Testis (tissue), 5 donors: ENCODE measurements at places on chromosomes 12 and 14.

- DNase-seq = no peak
These were observed 3.9 kb downstream of the AJUBA start for GRCh38 chr14:22978487-22978837.

DNA sequence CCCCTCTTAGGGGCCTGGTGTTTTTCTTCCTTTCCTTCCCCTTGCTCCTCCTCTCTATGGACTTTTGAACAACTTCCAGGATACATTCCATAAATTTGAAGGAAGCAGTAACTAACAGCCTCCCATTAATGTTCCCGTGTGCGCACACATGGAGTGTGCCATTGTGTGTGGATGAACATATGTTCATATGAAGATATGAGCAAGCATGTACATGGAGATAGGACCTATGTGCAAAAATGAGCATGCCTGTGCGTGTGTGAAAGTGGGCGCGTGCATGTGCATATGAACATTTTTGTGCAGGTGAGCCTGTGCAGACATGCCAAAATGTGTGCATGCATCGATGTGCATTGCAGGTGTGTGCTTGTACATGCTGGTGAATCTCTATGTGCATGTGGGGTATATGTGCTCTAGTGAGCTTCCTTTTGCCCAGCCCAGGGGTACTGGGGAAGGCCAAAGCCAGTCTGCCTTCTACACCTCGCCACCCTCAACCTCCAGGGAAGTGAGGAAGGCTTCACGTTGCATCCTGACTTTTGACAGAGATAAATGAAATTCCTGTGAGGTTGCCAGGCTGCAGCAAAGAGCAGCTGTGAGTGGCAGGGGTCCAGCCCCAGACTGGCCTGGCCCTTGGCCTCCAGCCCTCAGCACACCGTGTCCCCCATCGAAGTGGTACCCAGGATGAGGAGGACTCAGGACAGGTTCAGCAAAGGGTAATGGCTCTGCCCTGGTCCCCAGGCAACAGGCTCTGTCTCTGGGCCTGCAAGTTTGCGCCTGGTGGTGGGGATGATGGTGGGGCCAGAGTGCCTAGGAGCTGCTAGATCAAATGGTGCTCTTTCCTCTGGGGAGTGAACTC, 21.1 kb upstream of the PGF start:
- no peak for DNase-seq

- DNase-seq = no peak
These were observed 354.9 kb downstream of the TMEM121 start for GRCh38 chr14:105881021-105881930.

DNA sequence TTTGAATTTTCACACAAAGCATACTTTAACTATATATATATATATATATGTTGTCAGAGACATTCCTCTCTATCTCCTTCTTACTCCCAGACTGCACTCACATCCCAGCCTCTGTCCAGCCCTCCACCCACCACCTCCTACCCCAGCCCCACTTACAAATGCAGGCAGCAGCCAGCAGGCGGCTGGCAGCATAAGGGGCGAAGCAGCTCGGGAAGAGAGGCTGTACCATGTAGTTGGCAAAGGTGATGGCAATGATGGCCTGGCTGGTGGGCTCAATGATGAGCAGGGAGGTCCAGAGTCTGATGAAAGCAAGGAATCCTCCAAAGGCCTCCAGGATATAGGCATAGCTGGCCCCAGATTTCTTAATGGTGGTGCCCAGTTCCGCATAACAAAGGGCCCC, 2.5 kb downstream of the SLC7A7 start:
- DNase-seq = no peak

- no peak for DNase-seq
These were observed 29.1 kb downstream of the CHST11 start for GRCh38 chr12:104485651-104486362.

GRCh38 chr12:6104027-6104426, 20.4 kb downstream of the VWF start:
- DNase-seq = no peak

GRCh38 chr12:89280833-89281538, 71.3 kb downstream of the DUSP6 start:
- DNase-seq = no peak

DNA sequence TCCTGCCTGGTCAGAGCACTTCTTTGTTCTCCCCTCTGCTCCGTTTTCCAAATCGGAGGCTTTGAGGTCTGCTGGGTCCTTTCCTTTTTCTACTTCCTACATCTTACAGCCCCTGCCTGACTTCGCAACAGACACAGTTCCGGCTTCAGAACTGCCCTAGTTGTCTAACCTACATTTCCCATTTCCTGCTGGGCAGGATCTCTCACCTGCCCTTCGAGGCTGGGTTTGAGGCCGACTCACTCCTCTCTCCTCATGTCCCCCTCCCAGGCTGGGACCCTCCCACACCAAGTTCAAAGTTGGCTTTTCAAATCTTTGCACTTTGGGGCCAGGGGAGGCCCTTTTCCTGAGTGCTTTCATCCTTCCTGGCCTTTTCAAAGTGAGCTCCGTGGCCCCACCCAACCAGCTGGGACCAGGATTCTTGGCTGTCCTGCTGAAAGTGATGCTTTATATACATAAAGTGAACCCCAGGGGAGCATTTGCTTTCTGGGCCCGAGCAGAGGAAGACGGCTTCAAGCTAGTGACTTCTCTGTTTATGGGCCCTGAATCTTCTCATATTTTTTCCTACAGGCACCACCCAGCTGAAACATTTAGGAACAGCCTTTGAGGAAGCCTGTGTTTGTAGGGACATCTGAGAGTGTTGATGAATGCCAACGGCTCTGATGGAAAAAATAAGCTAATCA, 281.0 kb upstream of the CRY1 start:
- no peak for DNase-seq

DNA sequence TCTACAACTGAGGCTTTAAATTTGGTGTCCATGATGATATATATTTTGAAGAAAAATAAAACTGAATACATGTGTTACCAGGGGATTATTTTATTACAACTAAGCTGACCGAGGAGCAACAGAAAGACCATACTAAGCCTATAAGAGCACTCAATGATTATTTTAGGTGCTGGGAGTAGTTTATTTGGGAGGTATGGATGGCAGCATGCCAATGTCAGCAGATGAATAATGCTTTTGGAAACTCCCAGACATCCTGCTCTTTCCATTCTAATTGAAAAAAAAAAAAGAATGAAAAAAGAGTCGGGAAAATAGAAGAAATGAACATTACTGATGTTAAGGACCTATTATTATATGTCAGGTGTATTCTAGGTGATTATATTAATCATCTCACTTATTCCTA, 441.2 kb downstream of the BTG1 start:
- DNase-seq = no peak

DNA sequence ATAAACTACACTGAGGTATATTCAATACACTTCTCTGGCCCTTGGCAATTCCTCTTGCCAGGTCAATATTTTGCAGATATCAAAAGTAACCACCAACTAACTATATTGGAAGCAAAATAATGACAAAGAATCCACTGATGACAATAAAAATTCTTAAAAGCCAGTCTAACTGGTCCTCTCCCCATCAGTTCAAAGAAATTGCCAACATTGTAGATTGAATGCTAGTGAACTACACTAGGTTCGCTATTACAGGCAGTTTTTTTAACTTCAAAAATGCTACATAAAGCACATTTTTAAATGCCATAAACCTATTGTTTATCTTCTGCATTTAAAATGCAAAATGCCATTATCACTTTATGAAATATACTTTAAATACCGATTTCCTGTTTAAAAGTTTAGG, 4.0 kb downstream of the CDK17 start:
- no peak for DNase-seq

DNA sequence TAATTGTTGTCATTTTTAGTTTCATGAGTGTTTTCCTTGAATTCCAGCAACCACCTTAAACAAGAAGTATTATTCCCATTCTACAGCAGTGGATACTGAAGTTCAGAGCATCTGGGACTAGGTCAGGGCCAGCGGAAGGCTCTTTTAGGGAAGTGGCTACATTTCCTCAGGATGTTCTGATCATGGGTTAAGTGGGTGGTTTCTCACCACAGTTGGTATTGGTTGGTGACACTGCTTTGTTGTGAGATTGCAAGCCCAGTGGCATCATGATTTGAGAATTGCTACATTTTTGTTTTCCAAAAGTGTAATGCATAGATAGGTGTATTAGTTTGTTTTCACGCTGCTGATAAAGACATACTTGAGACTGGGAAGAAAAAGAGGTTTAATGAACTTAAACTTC, 47.1 kb downstream of the SYNE2 start:
- no peak for DNase-seq

DNA sequence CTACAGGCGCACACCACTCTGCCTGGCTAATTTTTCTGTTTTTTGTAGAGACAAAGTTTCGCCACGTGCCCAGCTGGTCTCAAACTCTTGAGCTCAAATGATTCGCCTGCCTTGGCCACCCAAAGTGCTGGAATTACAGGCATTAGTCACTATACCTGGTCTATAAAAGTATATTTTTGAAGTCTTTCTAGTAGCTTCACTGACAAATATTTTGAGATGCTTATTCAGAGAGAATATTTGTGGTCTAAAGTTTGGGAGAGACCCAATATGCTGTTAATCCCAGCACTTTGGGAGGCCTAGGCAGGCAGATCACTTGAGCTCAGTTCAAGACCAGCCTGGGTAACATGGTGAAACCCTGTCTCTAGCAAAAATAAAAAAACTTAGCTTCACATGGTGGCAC, 22.0 kb upstream of the PPP1R12A start:
- DNase-seq = no peak

- DNase-seq = peak; percentile 34
These were observed 753 bp downstream of the CSRNP2 start for GRCh38 chr12:51082561-51083125.

- peak; percentile 90 for DNase-seq
These were observed 835 bp downstream of the MYL6 start for GRCh38 chr12:56158926-56159461.

DNA sequence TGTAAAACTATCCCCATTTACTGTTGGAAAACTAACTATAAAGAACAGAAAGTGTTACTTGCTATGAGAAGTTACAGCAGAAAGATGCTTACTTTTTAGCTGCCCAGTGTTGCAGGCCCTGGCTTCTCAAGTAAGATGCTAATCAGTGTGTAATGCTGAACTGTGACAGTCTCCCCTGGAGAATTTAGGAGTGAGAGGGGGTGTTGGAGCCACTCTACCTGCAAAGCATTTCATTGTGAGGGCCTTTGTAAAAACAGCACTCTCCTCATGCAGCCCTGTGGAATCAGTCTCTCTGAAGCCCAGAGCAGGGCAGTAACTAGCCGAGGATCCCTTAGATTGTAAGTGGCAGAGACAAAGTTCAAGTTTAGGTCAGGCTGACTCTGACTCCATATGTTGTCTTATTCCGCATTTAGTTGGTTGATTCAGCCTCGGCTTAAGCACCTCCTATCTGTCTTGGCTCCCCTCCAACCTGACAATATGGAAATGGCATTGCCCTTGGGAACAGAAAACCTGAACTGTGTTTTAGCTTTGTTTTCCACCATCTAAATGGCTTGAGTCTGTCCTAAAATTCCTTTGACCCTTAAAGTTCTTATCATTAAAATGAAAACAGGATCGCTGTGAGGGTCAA, 141.3 kb downstream of the PRKCH start:
- no peak for DNase-seq

DNA sequence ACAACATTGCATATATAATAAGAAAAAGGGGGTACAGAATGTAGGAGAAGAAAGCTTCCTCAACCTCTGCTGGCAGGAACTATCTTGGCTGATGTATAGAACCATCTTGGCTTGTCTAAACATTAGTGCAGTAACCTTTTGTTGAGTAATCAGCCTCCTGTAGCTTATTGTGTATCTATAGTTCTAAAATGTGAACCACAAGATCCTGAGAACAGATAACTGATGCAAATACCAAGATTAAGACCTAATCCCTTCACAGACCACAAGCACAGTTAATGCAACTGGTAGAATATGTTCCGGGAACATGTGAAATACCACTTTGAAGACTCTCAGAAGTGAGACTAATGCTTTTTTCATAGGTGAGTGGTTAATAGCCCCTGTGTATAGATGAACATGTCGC, 50.7 kb upstream of the KCNC2 start:
- no peak for DNase-seq

GRCh38 chr12:118850244-118850825, 131.0 kb upstream of the SRRM4 start:
- DNase-seq = peak; percentile 66

GRCh38 chr14:99671235-99672224, 12.6 kb upstream of the CYP46A1 start:
- no peak for DNase-seq

DNA sequence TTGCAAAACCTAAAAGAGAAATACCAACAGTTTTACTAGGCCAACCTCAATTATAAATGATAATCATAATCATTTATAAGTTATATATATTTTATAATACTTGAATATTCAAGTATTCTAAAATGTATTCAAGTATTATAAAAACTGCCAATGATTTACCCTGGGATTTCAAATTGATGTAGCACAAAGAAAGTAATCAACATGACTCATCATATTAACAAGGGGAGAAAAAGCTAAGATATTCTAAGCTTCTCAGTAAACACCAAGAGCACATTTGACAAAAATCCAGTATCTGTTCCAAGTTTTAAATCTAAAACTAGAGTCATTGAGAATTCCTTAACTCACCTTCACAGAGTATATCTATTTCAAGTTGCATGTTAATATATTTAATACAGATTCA, 56.1 kb downstream of the CAPZA3 start:
- DNase-seq = no peak

DNA sequence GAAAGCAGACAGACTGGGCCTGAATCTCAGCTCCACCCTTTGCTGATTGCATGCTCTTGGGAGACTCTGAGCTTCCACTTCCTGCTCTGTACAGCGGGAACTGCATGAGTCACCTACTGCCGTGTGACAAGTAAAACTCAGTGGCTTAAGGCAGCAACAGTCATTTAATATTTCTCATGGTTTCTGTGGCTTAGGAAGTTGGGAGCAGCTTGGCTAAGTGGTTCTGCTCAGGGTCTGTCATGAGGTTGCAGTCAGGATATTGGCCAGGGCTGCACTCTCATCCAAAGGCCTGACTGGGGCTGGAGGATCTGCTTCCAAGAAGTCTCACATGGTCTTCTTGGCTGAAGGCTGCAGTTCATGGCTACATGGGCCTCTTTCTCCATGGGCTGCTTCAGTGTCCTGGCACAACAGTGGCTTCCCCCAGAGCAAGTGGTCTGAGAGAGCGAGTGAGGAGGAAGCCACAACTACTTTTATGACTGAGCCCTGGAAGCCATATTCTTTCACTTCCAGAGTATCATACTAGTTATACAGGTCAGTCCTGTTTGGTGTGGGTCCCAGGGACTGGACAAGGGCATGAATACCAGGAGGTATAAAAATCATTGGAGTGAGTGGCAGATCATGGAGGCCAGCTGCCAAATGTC, 49.7 kb downstream of the FAM222A start:
- DNase-seq = no peak
